H54 (cell line): ENCODE measurements at places on chromosomes 7 and 10.
A peak's percentile ranks its signal among the peaks of the same experiment; 100 is the strongest.

DNA sequence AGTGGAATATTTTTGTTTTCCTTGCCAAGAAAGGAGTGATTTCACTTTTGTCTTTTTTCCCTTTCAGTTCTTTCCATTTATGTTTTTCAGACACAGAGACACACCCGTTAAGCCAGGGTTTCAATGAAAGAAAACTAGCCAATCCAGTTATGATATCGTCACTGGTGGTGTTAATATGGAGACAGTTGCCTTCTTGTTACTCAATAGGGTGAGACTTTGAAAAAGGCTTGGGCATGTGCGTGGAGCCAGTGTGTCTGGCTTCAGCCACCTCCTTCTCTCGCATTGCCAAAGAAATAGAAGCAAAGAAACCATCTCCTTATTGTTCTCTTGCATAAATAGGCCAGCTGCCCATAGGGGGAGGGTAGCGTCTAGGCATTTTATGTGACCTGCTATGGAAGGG lies 84.1 kb upstream of the DLX6 start:
- no peak for DNase-seq

DNA sequence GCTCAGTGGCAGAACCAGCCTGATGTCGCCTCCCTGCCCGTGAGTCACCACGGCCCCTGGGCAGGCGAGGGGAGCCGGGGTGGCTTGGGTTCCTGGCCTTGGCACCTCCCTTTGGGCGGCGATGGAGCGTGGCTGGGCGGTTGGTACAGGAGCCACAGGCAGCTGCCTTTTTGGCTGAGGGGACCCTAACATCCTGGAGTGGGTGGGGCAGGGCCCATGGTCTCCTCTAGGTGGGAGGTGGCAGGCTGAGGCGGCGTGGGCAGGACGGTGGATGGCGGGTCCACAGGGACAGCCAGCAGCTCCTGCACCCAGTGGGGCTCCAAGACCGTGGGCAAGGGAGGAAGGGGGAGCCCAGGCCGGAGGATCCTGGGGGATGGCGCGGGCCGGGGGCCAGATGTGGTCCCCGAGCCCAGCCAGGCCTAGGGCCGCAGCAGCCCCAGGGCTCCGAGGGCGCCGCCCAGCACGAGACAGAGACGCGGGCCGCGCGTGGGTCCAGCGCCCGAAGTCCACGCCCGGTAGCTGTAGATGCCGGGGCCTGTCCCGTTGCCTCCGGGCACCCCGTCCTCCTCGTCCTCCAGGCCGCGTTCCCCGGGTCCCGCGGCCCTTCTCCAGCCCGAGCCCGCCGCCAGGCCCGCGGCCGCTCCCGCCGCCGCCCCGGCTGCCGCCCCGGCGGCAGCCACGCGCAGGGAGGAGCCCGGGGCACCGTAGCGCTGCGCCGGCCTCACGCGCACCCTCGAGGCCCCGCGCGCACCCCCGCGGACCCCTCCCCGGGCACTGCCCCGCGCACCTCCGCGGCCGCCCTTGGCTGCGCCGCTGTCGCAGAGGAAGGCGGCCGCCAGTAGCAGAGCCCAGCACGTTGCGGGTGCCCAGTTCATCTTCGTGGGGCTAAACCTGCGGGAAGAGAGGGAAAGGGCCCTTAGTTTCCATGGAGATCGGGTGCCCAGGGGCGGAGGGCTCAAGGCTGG lies 1.3 kb downstream of the SPRN start:
- no peak for DNase-seq

DNA sequence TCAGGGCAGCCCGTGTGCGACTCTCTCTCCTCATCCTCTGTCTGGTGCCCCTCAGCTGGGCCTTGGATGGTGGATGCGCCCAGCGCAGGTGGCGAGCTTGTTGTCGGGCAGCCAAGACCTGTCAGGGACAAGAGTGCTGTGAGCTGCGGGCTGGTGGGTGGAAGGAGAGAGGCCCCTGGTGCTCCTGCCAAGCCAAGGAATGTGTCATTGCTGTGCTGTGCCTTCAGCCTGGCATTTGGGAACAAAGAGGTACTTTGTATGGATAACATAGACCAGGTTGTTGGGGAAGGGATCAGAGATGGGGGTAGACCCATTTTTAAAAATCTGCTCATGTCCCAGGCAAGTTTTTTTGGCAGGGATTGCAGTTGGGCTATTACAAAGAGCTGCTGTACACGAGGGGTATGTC lies 120.9 kb downstream of the PKD1L1 start:
- no peak for DNase-seq

GRCh38 chr7:50153148-50153547 lies 60.1 kb upstream of the ZPBP start:
- DNase-seq, result no peak

DNA sequence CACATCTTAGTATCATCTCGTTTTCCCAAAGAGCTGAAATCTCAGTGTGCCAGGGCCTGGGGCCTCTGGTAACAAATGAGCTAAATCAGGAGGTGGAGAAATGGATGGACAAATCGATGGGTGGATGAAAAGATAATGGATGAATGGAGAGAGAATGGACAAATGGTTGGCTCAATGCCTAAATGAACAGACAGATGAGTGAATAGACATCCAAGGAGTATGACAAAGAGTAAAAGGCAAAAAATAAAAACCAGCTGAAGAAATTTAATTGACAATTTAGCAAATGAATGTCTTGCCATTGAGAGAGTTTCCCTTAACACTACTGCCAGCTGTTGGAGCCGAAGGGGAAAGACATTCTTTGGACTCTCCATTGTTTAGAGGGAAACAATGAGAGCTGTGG lies 8.0 kb downstream of the SYCE1 start:
- DNase-seq, result no peak

GRCh38 chr7:95490231-95490762 lies 4.6 kb downstream of the ASB4 start:
- no peak for DNase-seq

GRCh38 chr10:119416855-119417254 lies 125.7 kb downstream of the RGS10 start:
- DNase-seq, result peak; percentile 86

DNA sequence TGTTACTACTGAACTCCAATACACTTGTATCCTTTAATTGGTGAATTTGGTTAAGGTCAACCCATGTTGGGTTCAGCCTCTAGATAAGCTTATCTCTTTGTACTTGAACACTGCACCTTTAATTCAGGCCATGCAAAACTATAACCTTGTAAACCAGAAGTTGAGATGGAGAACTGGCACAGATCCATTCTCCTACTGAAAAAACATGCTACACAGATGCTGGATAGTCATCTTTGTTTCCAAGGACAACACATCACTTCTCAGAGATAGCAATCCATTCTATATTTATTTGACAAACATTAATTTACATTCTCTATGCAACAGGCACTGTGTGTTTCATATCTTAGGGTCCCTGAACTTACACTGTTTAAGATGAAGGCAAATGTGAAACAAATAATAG lies 2.9 kb upstream of the CDK14 start:
- DNase-seq, result no peak

- DNase-seq, result peak; percentile 89
Measured at GRCh38 chr7:155297517-155298287, at the start of gene INSIG1. Gene INSIG1, plus strand, starts transcription at chr7:155297878. Its CDS starts 408 bp downstream, at chr7:155298286.

GRCh38 chr7:16422917-16423316 lies 1.6 kb upstream of the CRPPA start:
- DNase-seq, result no peak

GRCh38 chr7:111003883-111004282 lies 87.0 kb upstream of the LRRN3 start:
- no peak for DNase-seq

GRCh38 chr7:72213081-72213480 lies 199.1 kb downstream of the CALN1 start:
- no peak for DNase-seq

DNA sequence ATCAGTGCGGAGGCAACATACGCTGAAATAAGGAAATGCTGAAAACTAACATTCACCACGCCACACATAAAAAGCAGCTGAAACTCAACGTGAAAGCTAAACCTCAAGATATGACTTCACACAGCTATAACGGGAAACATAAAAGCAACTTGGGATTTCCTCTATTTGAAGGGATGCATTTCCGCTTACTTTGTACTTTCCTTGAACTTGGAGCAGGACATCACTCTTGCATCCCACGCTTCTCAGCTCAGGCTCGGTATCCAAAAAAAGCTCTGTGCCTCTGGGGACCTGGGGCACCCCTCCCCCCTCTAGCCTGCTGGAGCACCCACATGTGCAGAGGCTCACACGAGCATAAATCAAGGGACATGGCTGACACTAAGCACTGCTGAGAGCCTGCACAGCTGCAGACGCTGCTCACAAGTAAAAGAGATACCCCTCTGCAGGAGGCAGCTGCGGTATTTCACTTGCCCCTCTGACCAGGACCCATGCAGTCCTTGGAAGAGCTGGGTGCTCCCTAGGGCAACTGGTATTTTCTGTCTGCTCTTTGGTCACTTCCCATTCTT lies 34.2 kb downstream of the PARD3 start:
- no peak for DNase-seq

DNA sequence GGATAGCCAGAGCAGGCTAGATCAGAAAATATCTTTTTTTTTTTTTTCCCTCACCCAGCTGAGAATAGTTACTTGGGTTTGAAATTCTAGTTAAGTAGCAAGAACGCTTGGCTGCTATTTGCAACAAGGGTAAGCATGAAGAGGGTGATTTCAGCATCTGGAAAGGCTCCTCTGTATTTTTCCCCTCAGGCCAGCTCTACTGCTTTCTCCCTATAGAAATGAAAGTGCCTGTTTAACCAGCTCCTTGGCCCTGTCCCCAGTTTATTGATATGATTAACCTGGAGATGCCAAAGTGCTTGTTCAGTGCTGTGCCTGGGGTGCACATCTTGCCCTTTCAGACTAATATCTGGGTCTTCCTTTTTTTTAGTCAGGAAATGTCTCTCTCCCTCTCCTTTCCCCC lies 37.1 kb downstream of the AP3M1 start:
- DNase-seq, result no peak

DNA sequence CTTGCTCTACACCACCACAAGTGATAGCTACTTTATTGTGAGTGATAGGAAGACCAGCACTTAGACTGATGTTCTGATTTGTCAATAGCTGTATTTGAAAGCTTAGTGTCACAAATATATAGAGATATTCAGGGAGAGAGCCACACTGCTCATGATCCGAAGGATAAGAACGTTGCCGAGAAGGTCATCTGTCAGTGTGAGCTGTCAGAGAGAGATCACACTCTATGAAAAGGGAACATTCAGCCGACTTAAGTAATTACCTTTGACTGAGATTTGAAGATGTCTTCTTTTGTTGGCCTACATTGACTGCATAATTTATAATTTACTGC lies 322.6 kb downstream of the TFEC start:
- DNase-seq, result no peak

DNA sequence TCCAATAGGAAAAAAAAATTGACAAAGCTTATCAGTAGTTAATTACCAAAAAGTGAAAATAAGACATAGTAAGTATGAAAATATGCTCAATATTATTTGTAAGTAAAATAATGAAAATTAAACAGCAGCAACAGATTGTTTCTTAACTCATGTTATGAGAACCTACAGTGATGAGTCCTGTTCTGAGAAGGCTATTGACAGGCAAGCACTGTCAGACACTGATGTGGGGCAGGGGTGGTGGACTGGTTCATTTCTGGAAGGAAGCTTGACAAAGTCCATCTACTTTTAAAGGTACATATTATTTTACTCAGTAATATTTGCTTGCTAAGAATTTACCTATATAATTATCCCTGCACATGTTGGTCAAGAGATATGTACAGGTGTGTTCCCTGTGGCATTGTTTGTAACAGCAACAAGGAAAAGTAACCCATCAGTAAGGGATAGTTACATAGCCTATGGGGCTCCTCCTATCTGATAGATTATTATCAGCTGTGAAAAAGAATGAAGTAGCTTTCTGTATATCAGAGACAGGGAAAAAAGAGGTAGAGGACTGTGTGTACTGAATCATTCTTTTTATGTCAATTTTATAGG lies 161.6 kb downstream of the RTKN2 start:
- no peak for DNase-seq

- peak; percentile 76 for DNase-seq
Measured at GRCh38 chr10:1109795-1110673, 53.8 kb downstream of the WDR37 start.

GRCh38 chr10:124308811-124309210 lies 109.9 kb downstream of the OAT start:
- DNase-seq, result no peak

DNA sequence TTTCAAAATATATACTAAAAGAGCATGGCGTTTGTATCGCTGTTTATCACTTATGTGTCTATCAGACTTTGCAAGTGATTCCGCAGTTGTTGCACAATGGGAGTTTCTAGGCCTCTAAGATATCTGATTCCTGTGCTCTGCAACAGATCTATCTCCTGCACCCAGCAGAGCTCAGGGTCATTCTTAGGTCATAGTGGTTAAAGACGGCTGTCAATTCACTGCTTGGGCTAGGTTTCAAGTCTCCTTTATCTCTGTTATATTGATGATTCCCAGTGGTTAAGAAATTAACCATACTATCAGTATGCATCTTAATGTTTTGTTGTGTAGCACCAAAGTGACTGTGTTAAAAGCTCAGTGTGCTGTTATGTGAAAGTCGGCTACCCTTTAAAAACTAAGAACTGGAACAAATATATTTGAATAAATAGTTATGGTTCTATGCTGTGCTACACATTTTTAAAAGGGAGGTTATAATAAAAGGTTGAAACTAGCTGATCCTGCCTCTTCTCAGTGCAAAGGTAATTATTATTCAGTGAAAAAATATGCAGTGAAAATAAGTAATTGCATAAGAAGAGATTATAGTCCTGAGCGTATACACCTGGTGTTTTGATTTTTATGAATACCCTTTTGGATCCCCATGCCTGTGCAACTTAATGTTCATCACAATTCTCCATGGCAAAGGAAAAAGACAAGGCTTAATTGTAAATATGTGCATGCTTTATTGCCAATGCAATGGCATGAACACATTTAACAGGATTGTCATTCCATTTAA lies 24.0 kb downstream of the HOXA1 start:
- DNase-seq, result no peak

- DNase-seq, result no peak
Measured at GRCh38 chr10:23111517-23112286, 16.3 kb downstream of the MSRB2 start.

GRCh38 chr10:15652757-15653156 lies 67.0 kb downstream of the ITGA8 start:
- DNase-seq, result no peak

GRCh38 chr7:133753513-133753912 lies 373.6 kb upstream of the LRGUK start:
- DNase-seq, result no peak

DNA sequence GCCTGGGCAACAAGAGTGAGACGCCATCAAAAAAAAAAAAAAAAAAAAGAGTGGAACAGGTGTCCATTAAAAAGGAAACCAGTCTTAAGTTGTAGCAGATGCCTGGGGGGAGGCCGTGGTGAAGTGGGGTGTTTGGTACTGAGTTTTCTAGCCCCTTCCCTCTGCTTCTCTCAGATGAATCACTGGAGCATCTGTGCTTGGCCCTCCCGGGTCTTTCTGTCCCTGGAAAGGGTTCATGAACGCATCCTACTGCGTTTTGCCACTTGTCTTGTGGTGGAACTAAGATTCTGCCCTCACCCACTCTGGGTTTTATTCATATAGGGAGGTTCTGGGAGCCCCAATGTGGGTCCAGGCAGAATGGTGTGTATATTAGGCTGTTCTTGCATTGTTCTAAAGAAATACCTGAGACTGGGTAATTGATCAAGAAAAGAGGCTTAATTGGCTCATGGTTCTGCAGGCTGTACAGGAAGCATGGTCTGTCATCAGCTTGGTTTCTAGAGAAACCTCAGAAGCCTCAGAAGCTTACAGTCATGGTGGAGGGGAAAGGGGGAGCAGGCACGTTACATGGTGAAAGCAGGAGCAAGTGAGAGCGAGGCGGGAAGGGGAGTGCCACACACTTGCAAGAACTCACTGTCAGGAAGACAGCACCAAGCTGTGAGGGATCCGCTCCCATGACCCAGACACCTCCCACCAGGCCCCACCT lies 63.5 kb downstream of the CAMK1D start:
- DNase-seq, result no peak
